ENCODE measurements at places on chromosomes 3 and 15. TPM values are rescaled to one million over a fixed set of nuclear protein-coding genes. Genes with fewer than 3 reads are reported as not detected.

GRCh38 chr15:52255008-52255407 lies 40.6 kb downstream of the MYO5C start:
- DNase-seq, result no peak

BFSP2 gene
- polyA plus RNA-seq, result not detected

DNA sequence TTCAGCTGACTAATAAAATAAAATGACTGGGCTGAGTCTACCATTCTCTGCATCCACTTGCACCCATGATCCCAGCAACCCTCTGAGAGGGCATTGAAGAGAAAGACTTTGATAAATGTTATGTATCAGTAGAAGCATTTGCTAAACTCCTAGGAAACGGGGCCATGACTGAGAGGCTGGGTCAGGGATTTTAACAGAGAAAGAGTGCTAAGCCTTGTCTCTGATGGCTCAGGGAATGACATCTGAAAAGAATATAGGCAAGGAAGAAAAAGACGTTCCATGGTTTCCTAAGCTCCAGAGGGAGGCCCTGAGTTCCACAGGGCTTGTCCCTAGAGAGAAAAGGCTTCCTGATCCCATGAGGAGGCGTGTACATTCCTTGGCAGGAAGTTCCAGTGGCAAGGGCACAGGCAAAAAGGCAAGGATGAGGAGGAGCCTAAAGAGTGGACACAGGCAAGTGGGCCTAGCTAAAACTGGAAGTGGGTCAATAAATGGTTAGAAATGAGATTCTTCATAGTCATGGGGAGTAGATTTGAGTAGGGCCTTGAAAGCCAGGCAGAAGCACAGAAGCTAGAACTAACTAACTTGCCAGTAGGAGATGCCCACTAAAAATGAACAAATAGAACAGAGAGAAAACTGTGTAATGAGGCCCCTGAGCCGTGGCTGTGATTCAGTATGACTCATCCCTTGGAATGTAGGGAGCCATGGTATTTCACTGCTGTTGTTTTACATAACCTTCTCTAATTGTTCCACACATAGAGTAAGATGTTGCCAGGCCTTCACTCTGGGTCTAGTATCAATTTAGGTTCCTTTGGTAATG lies 44.9 kb upstream of the MANF start:
- DNase-seq, result peak; percentile 10

- DNase-seq, result peak; percentile 34
These were observed 76.7 kb downstream of the CBLB start for GRCh38 chr3:105791919-105792786.

DNA sequence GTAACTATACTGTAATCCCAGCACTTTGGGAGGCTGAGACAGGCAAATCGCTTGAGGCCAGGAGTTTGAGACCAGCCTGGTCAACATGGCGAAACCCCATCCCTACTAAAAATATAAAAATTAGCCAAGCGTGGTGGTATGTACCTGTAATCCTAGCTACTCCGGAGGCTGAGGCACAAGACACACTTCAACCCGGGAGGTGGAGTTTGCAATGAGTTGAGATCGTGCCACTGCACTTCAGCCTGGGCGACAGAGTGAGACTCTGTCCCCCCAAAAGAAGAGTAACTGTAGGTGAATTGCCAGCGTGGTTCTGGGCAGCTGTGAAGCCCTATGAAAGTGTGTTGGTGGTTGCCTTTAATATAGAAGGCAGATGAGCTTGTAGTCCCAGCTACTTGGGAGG lies 95.9 kb downstream of the SLCO3A1 start:
- DNase-seq, result no peak

DNA sequence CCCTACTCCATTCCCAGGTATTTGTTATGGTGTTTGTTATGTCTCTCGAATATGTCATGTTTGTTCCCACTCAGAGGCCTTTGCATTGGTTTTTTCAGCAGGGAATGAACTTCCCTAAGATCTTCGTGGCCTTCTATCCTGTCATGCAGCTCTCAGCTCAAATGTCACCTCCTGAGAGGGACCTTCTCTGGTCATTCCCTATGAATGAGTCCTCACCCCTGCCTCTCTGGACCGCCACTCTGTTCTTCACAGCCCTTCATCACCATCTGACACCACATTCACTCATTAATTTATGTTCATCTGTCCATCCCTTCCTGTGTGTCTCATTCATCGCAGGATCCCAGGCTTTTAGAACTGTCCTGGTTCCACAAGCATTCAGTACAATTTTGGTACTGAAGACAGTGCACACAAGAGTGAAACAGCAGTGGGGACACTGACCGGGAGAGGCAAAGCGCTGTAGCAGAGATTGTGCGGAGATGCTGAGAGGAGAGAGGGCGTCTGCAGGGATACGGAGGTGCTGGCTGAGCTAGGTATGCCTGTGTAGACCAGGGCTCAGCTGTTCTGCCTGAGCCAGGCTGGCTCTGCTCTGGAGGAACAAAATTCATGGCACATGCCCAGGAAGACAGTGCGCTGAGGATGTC lies 132.3 kb downstream of the CHCHD6 start:
- DNase-seq, result no peak

GRCh38 chr3:133112666-133113065 lies 74.5 kb downstream of the TMEM108 start:
- DNase-seq, result no peak

SMCO1 gene
- polyA plus RNA-seq, result 1.5 TPM

DNA sequence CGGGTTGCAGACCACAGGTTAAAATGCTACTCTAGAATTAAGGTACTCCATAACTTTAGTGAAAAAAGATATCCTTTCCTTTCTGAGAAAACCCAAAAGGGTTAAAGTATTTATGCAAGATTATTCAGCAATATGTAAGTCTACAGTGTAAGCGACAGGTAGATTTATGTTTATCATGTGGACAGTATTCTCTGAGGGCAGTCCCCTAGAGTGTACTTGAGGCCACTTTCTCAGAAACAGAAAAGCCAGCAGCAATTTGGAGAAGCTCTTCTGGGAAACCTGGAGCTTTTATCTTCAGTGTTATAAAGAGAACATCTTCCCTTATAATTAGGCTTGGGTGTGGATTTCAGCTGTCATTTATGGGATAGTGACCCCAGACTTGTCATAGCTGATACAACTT lies 8.9 kb downstream of the ST3GAL6 start:
- no peak for DNase-seq

- peak; percentile 39 for DNase-seq
These were observed 56.6 kb upstream of the POMGNT2 start for GRCh38 chr3:43162230-43163084.

DNA sequence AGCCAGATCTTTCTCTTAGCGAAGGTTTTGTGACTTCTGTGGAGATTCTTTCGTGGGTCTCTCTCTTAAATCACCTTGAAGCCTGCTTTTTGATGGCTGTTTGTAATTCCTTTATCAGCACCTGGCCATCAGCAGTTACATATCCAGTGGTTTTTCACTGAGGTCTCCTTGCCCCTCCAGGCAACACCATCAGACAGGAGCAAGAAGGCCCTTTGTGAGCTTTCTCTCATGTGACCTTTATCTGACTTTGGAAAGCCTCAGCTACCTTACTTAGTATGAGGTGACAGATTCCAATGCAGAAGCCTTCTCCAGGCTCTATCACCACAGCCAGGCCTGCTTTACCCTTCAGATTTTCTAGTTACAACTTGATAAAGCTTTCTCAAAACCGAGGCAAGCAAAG lies 30.0 kb upstream of the P3H2 start:
- no peak for DNase-seq

LARP6 gene
- 10.9 TPM for polyA plus RNA-seq

DNA sequence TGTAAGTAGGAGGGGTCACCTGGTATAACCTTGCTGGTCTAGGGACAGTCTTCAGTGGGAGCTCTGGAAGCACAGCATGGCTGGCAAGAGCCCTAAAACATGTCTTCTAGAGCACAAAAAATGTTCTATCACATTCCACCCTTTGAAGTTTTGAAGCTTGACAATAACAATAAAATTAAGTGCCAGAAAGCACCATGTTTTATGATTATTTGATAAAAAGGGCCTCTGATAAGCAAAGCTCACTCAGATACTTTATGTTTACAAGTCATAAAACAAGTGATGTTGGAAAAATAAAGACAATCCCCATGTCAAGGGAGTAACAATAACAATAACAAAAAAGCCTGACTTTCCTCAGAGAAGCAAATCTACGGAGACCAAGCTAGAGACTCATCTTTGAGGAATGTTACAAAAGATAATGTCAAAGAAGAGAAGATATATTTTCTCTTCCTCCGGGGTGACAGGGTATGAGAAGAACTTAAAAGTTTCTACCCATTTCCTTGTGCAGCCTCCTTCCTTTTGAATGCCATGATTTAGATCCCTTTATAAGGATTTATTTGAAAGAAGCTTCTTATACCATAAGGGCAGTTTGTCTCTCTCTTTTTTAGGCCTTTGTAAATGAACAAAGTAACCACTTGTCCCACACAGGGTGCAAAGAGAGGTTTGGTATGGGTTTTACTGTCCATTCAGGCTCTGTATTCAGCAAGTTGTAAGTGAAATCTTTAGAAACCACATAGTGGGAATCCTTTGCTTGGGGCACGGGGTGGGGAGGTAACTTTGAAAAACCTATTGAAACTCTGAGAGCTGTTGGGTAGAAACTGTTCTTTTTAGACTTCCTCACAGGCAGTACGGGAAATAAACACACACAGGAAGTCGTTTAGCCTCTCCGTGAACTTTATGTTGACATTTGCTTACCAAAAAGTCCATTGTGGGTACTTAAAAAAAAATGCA lies 109.6 kb upstream of the RBMS3 start:
- DNase-seq, result no peak

TOMM70 gene
- 52.4 TPM for polyA plus RNA-seq

- no peak for DNase-seq
These were observed 209.6 kb upstream of the PFN2 start for GRCh38 chr3:150180334-150180733.

- DNase-seq, result no peak
These were observed 137.8 kb downstream of the NTRK3 start for GRCh38 chr15:88118741-88119140.

DNA sequence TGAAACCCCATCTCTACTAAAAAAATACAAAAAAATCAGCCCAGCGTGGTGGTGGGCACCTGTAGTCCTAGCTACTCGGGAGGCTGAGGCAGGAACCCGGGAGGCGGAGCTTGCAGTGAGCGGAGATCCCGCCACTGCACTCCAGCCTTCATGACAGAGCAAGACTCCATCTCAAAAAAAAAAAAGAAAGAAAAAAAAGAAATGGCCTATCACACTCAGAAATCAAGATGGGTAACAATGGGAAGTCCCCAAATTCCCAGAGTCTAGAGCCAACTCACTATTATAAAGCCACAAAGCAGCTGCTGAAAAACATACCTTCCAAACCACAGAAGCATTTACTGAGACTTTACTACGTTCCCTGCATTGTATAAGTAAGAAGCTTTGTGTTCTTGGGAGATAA lies 7.5 kb downstream of the HDGFL3 start:
- no peak for DNase-seq

DNA sequence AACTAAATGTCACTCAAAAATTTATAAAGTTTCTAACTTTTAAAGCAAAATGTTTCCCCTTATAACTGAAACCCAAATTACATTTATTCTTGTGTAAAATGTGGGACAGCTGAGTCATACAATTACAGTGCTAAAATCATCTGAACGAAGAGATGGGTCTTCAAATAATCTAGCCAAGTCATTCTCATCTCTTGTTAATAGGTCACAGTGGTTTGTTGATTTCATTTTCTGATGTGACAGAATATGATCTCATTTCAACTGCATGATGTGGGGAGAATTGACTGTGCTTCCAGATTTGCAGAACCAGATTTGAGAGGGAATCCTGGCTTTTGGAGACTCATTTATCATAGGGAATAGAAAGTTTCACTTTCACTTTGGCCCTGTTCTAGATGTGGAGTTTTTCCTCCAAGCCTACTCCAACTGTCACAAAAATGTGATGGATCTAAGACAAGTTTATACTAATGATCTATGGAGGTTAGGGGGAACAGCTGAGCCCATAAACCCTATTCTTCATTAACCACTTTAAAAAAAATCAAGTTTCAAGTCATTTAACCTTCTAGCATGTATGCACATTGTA lies 685.0 kb downstream of the PDCD6IP start:
- no peak for DNase-seq

BNIP2 gene
- 54.3 TPM for polyA plus RNA-seq

DNA sequence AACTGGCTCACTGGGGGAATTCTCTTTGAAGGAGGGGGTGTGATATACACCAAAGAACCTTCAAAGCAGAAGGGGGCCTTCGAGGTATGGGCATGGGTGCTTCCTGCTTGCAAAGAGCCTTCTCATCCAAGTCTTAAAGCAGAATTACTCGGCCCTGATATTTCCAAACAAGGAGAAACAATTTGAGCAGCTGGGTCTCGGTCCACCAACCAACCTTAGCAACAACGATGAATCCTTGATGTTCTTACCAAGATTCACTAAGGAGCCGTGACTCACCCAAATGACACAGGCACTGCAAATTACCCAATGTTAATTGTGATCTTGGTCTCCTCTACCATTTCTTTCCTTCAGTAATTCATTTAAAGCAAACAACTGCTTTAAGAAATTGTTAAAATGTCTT lies 7.7 kb downstream of the HOMER2 start:
- no peak for DNase-seq

DNA sequence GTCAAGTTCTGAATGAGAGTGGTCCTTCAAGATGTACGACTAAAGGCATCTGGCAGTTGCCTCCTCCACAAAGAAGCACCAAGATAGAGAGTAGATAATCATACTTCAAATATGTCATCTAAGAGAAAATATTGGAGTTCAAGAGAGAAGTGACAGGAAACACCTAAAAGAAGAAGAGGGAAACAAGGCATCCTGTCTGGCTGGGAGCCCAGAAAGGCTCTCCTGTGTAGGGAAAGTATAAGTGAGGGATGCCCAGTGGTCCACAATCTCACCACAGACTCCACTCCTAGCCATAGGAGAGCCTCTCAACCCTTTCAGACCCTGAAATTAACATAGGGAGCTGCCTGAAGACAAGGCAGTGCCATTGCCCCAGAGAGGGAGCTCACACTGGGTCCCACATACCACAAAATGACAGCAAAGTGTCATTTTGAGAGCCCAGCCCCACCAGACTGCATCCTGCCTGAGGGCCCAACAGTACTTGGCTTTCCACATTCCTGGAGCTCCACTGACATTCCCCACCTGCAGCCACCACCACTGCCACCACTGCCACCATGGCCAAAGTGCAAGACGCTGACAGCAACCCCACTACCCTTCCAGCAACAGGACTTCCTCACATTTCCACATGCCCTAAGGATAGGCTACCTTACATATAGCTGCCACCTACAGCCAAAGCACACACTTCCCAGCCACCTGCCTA lies 210.6 kb downstream of the ATP8B4 start:
- DNase-seq, result no peak

Measured in hindlimb muscle (tissue), 1 donor.